ENCODE measurements at places on chromosomes 6 and 20. TPM values are rescaled to one million over a fixed set of nuclear protein-coding genes. Genes with fewer than 3 reads are reported as not detected.

DNA sequence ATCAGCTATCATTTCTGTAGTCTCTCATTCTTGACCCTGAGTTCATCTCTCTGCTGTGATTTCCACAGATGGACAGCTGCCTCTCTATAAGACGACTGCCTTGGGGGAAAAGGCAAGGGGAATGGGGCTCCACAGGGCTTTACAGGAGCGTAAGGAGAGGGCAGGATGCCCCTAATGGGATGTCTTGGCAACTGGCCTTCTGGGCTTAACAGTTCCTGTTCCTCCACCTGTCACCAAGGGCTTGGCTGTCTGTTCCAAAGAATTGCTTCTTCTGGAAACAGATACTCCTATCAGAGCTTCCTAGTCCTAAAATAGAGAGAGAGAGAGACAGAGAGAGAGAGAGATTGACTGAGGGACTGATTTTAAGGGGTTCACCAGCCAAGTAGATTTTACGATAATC lies 181.9 kb downstream of the TMEM200A start:
- no peak for DNase-seq

DNA sequence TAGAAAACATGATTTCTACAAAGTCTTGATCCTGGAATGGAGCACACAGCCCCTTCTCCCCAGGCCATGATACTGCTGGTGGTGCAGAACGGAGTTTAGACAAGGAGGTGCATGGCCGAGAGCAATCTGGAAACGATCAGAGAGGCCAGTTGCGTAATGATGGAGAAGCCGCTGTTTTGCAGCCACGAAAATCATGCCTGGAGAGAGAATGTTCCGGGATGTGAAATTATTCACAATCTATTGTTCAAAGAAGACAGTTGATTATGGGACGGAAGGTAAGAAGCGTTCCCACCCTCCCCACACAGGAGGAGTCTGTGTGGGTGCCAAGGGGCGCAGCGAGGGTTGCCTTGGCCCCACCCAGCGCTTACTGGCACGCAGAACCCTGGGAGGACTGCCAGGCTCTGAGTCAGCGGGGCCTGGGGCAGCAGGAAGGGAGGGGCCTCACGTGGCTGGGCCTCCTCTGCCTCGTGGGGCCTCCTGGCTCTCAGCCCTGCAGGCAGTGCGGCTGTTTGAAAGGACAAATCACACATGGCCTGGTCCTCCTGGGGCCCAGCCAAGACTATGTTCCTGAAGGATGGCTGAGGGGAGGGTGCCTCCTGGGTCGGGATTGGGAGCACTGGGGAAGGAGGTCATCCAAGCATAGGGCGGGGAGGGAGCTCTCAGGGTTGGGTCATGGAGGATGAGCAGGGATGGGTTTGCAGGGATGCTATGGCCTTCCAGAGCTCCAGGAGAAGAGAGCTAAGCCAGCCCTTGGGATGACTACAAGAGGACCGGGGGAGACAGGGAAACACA lies 8.7 kb upstream of the AP5S1 start:
- peak; percentile 98 for DNase-seq

GRCh38 chr6:100426241-100426640 lies 38.5 kb downstream of the SIM1 start:
- no peak for DNase-seq

GRCh38 chr20:3971145-3971544 lies 44.2 kb downstream of the RNF24 start:
- DNase-seq: no peak

- no peak for DNase-seq
These were observed 232.4 kb downstream of the BMP7 start for GRCh38 chr20:57034001-57034400.

- peak; percentile 67 for DNase-seq
These were observed 1.2 kb downstream of the DUSP22 start for GRCh38 chr6:293193-294174.

- peak; percentile 71 for DNase-seq
These were observed 23.8 kb upstream of the BNIP5 start for GRCh38 chr6:36360241-36361054.

DNA sequence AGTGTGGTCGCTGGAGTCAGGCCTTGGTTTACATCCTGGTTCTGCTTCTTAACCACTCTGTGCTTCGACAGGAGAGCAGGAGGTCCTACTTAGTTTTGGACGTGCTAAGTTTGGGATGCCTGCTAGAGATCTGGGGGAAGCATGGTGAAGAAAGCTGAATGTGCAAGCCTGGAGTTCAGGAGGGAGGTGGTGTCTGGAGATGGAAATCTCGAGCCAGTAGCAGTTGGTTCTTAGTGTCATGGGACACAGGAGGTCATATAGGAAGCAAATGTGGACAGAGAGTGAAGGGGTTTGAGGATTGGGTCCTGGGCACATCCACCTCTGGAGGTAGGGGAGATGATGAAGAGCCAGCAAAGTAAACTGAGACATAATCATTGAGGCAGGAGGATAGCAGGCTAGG lies 131.4 kb downstream of the SYCP2 start:
- DNase-seq: no peak

DNA sequence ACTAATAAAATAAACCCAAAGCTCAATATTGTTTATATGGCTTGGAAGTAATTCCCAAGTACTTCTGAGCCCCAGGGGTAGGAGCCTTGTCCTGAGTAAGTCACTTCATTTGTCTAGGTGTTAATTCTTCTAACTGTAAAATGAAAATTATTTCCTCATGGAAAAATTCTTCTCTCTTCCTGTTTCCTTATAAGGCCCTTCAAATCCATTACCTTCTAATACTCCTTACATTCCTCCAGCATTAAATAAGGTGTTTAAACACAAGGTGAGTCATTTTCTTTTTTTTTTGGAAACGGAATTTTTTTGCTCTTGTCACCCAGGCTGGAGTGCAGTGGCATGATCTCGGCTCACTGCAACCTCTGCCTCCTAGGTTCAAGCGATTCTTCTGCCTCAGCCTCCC lies 41.9 kb downstream of the PRR18 start:
- no peak for DNase-seq

- DNase-seq: no peak
These were observed 229.3 kb downstream of the SYNDIG1 start for GRCh38 chr20:24698706-24699206.

DNA sequence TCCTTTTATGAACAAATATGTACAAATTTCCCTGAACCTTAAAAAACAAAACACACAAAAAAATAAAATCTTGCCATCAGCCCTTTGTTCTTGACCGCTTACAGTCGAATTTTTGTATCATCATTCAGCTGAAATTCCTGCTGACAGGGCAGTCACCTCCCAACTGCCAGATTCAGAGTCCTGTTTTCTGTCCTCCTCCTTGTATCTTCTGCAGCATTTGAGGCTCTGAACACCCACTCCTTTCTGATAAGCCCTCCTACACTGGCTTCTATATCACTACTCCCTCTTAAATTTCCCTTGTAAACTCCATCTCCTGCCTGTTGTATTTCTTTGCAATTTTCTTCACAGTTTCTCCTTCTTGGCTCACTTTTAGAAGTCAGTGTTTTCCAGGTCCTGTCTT lies 77.8 kb upstream of the CCN6 start:
- no peak for DNase-seq

- no peak for DNase-seq
These were observed 24.0 kb upstream of the LRRC1 start for GRCh38 chr6:53770780-53771249.

DNA sequence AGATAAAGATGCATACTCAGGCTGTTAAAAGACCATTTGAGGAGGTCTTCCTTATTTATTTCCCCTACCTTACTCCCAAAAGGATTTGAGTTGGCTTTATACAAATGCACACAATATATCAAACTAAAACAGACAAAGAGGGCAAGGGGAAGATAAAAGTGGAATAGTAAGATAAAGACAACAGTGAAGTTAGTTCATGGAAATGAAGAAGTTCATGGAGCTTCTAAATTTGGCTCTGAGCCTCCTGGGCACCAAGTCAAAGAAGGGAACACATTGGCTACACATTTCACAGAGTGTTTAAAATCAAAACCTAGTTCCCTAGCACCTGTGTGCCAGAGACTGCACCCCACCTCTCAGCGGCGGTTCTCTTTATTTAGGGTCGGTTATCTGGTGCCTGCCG lies 25.8 kb upstream of the ARMC2 start:
- no peak for DNase-seq

DNA sequence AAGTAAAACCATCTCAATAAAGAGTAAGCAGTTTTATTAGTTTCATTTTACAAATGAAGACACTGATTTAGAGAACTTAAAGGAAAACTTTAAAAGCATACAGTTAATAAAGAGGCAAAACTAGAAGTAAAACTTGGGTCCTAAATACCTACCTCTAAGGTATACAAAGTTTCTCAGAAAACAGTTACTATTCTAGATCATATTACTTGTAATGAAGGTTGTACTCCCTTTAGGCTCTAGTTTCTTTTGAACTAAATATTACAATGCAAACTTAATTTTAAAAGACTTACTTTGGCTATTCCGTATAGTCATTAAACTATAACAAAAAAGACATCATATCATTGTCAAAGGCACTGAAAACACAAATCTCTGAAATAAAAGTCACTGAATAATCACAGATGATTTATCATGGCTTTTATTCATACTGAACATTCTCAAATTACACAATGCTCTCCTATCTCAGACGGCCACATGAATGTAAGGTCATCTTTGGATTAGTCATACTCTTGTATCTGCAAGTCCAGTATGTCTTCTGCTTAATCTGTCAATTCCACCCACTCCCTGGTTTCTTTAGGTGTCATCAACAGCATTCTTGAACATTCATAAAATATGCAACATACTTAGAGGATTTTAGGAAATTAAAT lies 361.6 kb upstream of the RUNX2 start:
- DNase-seq: no peak

GRCh38 chr6:73528897-73529296 lies 8.1 kb upstream of the EEF1A1 start:
- no peak for DNase-seq

GRCh38 chr6:49618257-49618656 lies 18.4 kb downstream of the RHAG start:
- DNase-seq: no peak

GRCh38 chr20:59184880-59185447 lies 21.3 kb downstream of the ZNF831 start:
- DNase-seq: no peak

- no peak for DNase-seq
These were observed 54.3 kb downstream of the CARMIL1 start for GRCh38 chr6:25333471-25333870.

- no peak for DNase-seq
These were observed 362.1 kb upstream of the AGPAT4 start for GRCh38 chr6:161635975-161636374.

- no peak for DNase-seq
These were observed 144.3 kb upstream of the MLN start for GRCh38 chr6:33947916-33948594.

DNA sequence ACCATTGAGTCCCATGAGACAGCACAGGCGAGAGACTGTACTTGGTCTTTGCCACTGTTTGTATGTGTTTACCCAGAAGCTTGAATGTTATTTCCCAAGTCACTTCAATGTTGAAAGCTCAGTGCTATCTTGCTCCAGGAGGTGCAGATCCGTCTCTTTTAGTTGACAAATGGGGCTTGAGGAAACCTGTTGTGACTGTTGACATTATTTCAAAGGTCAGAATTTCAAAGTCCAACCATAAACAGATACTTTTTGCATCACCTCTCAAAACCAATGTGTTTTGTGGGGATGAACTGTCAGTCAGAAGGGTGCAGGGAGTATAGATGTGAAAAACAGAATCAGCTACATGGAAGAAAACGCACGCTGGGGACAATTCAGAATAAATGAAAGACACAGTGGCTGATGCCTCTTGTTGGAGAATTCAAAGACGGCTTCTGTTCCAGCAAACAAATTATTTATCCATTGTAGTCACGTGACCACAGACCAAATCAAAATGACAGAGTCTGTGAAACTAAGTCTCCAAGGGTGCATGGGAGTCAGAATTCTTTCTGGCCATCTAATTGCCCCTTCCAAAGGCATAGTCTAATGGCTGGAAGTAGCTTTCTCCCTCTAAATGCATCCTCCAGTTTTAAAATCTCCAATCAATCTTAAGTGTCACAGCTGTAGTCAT lies 83.7 kb downstream of the MYLK4 start:
- DNase-seq: no peak

CASS4 gene
- 0.78 TPM for total RNA-seq

CENPB gene
- 41.4 TPM for total RNA-seq

PPP1R3G gene
- total RNA-seq: 0.98 TPM

ABHD12 gene
- 23.6 TPM for total RNA-seq

OLIG3 gene
- not detected for total RNA-seq

SNAI1 gene
- total RNA-seq: 0.73 TPM

PXDC1 gene
- 250 TPM for total RNA-seq

ADAM33 gene
- 0.31 TPM for total RNA-seq
